ENCODE measurements at places on chromosomes 11 and 22. TPM values are rescaled to one million over a fixed set of nuclear protein-coding genes. Genes with fewer than 3 reads are reported as not detected.

DNA sequence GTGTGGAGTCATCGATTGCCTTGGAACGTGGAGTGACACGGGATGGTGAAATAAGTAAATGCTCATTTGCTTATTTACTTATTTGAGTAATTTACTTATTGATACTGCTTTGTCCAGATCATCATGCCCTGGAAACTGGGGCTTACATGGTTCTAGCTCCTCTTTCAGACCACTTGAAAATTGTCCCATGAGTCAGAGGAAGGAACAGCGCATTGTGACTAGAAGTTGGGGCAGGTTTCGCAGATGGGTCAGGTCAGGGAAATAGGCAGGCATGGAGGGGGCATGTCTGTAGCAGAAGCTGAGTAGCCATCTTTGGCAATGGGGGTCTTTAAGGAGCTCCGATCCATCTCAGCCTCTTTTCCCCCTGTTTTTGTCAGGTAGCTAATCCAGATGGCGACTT, 104.2 kb upstream of the SORL1-AS1 start:
- H3K4me3 ChIP-seq, result no peak overlapping the region
- no peaks in the 10 kb centered on the region for H3K4me1 ChIP-seq
- DNase-seq, result no peak
- no peaks in the 10 kb centered on the region for H3K27me3 ChIP-seq
- no peak overlapping the region for H3K27ac ChIP-seq

Gene MICALL1
- 30.5 TPM for polyA plus RNA-seq

DNA sequence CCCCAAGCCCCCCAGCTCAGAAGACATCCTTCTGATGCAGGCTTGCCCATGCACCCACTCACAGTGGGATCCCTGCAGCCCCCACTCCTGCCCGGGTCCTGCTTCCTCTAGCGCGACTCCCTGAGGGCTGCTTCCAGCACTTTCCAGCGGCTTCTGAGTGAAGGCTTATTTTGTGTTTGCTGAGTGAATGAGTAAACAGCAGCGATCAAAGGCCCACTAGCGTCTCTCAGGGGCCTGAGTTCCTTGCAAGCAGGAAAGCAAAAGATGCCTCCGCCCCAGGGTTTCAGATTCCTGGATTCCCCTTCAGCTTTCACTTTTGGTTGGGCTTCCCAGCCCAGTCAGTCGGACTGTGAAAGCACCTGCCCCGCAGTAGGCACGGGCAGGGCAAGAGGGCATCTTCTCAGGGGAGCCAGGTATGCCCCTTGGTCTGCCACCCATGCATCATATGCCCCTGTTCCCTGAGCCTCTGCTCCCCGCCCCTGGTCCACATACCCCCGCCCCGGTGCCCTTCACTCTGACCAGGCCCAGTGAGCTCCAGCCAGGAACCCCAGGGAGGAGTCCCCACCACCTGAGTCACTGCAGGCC, 9.2 kb downstream of the FADD start:
- no peak overlapping the region for H3K27ac ChIP-seq
- no peak overlapping the region for H3K4me3 ChIP-seq
- H3K36me3 ChIP-seq, result peaks cover 7% of the 10 kb centered on the region
- H3K27me3 ChIP-seq, result no peaks in the 10 kb centered on the region
- no peak for DNase-seq

- no peak overlapping the region for H3K4me3 ChIP-seq
- H3K36me3 ChIP-seq, result peaks cover 11% of the 10 kb centered on the region
- no peak overlapping the region for H3K27ac ChIP-seq
- H3K27me3 ChIP-seq, result no peaks in the 10 kb centered on the region
- DNase-seq, result no peak
- peaks cover 20% of the 10 kb centered on the region for H3K4me1 ChIP-seq
These were observed 3.4 kb downstream of the DHCR7 start for GRCh38 chr11:71444811-71445210.

Gene SYT12
- not detected for polyA plus RNA-seq

Data from endothelial cell of umbilical vein (primary cell).